ENCODE measurements at places on chromosomes 12 and 14.

DNA sequence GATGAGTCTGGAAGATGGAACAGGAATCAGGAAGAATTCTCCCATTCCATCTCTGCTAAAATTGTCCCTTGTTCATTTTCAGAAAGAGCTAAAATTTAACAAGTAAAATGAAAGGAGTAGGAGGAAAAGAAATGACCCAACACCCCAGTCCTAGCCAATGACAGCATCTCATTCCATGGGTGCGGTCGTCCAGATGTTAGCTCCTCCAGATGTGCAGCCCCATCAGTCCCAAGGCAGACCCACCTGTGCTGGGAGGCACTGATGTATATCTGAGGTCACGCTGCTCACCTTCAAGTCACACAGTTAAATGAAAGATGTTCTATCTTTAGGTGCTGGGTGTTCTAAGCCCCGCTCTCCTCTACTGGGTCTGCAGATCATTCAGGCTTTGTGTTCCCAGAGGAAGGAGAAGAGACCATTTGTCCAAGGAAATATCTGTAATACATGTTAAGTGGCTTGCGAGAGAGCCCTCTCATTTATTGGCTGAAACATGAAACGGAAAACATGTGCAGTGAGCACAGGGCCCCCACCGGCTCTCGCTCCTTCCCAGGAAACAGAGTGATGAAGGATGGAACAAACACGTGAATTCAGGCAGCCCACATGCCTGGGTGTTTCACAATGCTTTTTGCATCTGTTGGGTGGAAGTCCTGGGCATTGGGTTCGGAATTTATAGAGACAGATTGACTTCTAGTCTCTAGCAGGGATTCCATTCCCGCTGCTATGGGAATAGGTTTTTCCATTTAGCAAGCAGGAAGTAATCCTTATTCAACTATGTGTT is 294.6 kb downstream of the NUAK1 start:
- no peak for DNase-seq

DNA sequence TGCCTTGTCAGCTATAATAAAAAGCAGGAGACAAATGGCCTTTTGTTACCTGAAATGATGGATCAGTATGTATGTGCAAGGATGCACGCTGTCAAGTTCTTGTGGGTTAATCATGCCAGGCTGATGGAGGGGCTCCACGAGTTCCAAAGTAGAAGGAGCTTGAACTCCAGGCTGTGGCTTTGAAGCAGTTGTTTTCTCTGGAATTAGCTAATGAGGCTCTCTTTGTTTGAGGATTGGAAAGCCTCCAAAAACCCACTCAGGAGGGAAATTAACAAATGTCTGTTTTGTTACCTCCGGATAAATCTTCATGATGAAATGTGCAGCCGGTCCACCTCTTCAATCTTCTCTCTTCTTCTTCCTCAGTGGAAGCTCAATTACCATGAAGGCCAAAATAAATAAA is 605.5 kb downstream of the DIO2 start:
- no peak for DNase-seq

GRCh38 chr14:93748208-93749075 is 39.8 kb downstream of the PRIMA1 start:
- DNase-seq: no peak

DNA sequence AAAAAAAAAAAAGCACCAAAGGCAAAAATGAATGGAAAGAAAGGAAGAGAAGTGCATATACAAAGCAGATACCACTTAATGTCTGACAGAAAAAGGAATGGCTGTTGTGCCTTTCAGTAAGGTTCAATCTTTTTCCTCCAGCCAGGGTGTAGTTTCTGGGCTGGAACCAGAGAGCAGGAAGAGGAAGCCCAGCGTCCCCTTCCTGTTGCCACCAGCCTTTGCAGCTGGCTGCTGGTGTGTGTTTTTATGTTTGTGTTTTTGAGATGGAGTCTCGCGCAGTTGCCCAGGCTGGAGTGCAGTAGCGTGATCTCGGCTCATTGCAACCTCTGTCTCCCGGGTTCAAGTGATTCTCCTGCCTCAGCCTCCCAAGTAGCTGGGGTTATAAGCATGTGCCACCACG is 64.6 kb upstream of the LTA4H start:
- DNase-seq: no peak

DNA sequence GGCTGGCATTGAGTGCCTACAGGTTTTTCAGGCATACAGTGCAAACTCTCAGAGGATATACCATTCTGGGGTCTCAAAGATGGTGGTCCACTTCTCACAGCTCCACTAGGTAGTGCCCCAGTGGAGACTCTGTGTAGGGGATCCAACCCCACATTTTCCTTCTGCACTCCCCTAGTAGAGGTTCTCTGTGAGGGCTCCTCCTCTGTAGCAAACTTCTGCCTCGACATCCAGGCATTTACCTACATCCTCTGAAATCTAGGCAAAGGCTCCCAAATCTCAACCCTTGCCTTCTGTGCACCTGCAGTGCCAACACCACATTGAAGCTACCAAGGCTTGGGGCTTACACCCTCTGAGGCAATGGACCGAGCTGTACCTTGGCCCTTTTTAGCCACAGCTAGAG is 179.2 kb downstream of the CCDC91 start:
- no peak for DNase-seq

GRCh38 chr12:92133171-92133570 is 12.5 kb downstream of the BTG1 start:
- DNase-seq: no peak

All from T47D (cell line).